ENCODE measurements at places on chromosomes 4 and X. TPM values are rescaled to one million over a fixed set of nuclear protein-coding genes. Genes with fewer than 3 reads are reported as not detected.

Gene TMEM154
- 8.1 TPM for total RNA-seq

Gene CT47A1
- total RNA-seq: not detected

Gene PCYT1B
- not detected for total RNA-seq

Gene ETDA
- total RNA-seq: not detected

Gene CENPVL1
- not detected for total RNA-seq

Gene GUF1
- total RNA-seq: 12.8 TPM

Gene RAB40AL
- 0.40 TPM for total RNA-seq

Gene MTNR1A
- total RNA-seq: not detected

Gene SATL1
- total RNA-seq: not detected

DNA sequence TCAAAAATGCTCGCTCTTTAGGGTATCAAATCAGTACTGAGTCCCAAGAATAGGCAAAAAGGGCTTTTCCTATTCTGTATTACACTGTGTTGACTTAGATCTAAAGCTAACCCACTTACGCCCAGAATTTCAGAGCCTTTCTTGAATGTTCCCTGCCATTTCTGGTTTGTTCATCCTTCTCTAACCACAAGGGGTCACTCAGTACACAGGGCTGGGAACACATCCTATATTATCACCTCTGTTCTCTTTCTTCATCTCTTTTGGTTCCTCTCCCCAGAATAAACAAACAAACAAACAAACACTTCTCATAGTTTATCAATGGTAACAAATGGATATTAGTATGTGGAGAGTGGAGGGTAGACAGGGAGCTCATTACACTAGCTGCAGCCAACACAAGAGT, 25.5 kb upstream of the MORC4 start:
- DNase-seq: peak; percentile 56

DNA sequence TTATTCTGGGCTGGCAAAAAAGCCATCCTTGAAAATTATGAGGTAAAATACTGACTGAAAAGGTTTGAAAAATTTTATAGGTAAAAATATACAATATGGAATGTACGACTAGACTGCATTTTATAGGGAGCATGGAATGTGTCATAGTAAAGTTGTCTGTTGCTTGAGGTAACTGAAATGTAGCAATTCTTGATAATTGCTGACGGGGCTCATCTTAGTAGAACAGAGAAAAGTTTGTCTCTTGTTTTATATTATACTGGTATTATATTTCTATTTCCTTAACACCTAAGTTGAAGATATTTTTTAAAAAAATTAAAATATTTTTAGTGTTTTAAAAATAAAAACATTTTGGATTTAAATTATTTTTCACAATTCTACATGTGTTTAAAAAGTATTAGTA, 11.0 kb downstream of the GRIA2 start:
- no peak for DNase-seq

DNA sequence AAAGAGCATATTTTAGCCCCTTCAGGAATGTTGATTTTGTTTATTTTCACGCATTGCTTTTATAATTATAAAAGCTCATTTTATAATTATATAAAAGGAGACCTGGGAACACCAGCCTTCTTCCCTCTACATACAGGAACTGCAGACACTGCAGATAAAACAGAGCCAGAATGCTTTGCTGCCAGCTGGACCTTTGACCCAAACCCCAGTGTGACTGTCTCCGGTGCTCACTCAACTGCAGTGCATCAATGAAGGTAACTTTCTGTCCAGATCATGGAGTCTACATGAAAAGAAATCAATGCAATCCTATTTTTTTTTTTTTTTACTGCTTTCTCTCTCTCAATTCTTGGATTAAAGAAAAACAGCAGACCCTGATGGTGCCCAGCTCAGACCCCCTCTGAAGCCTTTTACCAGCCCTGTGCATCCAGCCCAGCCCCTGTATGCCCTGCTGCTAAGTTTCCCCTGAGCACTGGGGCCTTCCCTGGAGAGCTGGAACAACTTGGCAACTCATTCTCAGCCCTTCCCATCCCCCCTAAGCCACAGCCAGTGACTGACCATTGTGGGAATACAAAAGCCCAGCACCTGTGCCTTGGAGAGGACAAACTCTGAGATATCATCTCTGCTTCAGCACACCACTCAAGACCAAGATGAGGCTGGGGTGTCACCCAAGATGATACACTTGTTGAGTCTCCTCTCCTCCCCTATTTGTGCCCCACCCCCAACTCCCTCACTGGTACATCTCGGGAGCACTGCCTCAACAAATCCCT, 182.1 kb downstream of the EVC2 start:
- no peak for DNase-seq

DNA sequence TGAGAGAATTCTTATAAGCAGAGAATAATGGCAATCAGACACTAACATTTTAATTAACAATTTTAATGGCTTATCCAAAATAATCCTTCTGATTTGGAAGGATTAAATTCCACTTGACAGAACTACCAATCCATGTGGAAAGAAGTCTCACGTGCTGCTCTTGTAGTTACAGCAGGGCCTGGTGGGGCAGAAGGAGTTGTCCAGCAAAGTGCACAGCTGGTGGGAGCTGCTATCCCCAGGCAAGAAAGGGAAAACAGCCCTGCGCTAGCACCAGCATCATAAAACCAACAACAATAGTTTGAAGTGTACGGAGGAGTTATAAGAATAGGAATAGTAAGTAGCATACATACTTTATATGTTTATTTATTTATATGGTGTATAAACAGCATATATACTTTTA, 127.4 kb upstream of the TRIM2 start:
- DNase-seq: no peak

DNA sequence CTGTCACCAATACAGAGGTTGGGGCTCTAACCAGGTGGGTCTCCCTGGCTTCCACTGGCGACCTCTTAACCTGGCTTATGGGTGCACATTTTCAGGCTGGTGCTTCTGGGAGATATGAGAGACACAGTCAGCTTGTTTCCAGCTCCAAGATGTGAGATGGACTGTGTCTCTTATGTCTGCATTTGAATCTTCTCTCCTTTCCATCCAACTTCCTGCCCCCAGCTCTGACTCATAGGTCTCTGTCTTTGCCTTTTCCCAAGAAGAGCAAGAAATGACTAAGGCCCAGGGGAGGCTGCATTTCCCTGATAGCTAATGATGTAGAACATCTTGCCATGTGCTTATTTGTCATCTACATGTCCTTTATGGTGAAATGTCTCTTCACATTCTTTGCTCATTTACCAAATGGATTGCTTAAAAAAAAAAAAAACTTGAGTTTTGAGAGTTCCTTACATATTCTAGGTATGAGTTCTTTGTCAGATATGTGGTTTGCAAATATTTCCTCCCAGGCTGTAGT, 3.2 kb upstream of the UXT start:
- peak; percentile 63 for DNase-seq

DNA sequence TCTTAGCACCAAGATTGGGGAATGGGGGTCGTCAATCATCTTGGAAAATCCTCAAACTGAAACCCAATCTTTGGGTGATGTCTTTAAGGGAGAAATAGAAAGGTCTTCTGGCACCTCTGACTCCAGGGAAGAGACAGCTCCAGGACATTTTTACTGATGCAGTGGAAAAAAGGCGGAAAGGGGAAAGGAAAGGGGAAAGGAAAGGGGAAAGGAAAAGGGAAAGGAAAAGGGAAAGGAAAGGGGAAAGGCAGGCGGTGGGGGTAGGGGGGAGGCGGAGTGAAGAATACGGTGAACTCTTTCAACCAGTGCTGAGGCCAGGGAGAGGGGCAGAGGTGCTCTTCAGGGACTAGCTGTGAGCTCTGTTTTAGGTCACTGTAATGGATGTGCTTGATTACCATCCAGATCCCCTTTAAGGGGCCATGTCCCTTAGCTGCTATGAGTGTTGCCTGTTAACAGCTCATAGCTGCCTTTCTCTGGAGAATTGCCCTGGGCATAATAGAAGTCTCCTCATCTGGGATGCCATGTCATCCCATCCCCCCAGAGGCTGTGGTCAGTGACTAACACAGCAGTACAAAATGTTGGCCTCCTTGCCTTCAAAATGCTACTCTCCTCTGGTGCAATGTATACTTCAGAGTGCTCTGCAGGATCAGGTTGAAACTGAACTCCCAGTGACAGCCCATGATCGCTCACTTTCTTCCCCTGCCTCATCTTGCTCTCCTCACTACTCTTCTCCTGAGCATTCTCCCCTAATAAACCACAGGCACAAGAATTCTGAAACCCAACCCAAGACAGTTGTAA, 92.4 kb upstream of the AP1S2 start:
- DNase-seq: peak; percentile 93

- DNase-seq: peak; percentile 10
These were observed 17.8 kb upstream of the PAGE2B start for GRCh38 chrX:55056820-55057674.

- DNase-seq: no peak
These were observed 329.5 kb downstream of the GRIA2 start for GRCh38 chr4:157550028-157550427.

DNA sequence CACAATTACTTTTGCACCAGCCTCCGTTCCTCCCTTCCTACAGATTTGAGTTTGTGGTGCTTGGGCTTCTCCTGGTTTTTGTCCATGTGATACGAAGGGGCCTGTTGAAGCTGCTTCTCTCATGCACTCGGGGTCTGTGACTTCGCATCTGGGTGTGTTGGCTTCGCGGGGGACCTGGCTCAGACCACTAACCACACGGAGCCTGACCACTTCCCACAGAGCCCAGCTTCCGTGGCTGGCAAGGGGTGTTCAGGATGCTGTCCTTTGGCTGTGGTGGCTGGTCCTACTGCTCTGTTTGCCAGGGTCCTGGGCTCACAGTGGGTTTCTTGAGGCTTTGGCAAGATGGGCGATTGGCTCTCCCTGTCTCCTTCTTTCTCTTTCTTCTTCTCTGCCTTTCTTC, 19.8 kb upstream of the XG start:
- DNase-seq: no peak

DNA sequence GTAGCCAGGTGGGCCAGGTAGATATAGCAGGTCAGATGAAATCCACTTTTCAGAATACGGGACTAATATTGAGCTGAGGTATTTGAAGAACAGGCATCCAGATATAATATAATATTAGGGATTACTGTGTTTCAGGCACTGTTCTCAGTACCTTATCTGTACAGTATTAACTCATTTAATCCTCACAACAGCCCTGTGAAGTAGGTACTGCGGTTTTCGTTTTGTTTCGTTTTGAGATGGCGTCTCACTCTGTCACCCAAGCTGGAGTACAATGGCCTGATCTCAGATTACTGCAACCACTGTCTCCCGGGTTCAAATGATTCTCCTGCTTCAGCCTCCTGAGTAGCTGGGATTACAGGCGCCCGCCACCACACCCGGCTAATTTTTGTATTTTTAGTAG, 129.6 kb downstream of the IL1RAPL2 start:
- DNase-seq: no peak

- DNase-seq: no peak
These were observed 432.9 kb downstream of the GRXCR1 start for GRCh38 chr4:43325220-43325967.
